ENCODE measurements at places on chromosomes 1 and 21.

DNA sequence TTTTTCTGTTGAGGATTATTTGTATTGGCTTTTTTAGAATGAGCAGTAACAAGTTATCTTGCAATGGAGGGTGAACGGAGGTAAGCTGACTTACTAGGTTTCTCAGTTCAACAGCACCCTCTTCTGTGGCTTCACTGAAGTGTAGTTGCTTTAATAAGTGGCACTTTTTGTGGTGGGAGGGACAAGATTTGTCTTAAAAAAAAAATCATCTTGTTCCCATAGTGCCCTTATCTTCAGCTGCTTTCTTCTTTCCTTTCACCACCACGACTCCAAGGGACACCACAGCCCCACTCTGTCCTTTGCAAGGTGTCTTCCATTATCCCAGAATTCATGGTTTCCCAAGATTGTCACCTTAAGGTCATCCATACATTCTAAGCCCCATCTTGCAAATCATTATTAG lies 92.9 kb downstream of the PIGK start:
- DNase-seq, result peak; percentile 69

GRCh38 chr21:42479582-42479981 lies 16.4 kb downstream of the RSPH1 start:
- DNase-seq, result no peak

- DNase-seq, result no peak
These were observed 58.1 kb downstream of the SERBP1 start for GRCh38 chr1:67372136-67372535.

GRCh38 chr1:201020721-201021629 lies 2.5 kb downstream of the KIF21B start:
- no peak for DNase-seq

DNA sequence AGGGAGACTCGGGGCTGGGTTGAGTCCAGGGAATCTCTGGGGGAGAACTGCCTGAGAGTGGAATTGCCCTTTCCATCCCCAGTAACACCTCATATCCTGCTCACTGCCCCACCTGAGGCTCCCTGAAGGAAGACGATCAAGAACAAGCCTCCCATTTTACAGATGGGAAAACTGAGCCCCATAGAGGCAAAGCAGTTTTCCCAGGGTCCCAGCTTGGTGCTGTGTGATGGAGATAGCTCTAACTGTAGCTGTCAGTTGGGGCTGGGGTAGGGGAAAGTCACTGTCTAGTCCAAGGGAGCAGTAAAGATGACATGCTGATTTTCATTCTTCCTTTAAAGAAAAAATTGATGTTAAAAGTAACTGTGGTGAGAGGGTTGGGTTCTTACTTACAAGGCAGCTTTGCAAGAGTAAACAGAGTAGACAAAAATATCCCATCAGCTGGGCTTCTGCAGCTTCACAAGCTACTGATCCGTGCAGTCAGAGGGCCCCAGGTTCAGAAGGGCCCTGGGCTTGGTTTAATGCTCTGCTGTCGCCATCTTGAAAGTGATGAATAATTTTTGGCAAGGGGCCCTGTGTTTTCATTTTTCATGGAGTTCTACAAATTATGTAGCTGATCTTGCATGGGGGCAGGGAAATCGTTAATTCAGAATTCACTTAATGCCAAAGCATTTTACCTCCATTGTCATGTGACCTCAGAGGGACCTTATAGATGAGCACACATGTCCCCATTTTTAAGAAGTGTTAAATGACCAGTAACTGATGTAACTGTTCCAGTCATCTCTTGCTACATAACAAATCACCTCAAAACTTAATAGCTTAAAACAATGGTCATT lies 17.6 kb upstream of the TNFRSF1B start:
- no peak for DNase-seq

GRCh38 chr1:85153149-85153891 lies 47.5 kb downstream of the SYDE2 start:
- DNase-seq, result no peak

DNA sequence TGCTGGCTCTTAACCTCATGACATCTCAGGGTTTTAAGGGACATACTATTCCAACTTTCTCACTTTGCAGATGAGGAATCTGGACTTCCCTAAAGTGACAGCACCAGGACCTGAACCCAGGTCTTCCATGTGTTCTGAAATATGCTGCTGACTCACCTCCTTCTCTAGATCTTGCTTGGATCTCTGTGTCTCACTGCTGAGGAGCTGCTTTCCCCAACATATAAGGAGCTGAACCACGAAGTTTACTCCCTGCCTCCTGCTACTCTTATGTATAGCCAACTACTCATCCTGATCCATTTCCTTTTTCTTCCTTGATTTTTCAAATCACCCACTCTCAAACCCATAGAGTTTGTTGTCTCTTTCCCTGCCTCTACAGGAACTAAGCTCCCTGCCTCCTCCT lies 38.2 kb downstream of the ALG14 start:
- DNase-seq, result no peak

DNA sequence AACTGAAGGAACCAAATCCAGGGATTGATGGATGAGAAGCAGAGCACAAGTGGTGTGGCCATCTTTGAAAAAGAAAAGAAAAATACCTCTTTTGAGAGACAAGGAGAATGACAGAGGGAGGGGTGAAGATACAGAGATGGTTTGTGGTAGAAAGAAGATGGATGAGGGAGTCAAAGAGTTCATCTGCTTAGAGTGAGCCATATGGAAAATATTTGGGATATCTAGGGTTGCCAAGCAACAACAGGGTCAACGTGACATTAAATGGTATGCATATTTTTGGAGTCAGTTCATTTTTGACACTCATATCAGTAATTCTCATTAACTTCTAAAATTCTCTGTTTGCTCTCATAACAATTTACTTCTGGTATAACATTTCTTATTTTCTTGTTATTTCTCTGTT lies 50.7 kb downstream of the MACF1 start:
- no peak for DNase-seq

GRCh38 chr1:119048624-119049404 lies 60.7 kb upstream of the TBX15 start:
- no peak for DNase-seq

DNA sequence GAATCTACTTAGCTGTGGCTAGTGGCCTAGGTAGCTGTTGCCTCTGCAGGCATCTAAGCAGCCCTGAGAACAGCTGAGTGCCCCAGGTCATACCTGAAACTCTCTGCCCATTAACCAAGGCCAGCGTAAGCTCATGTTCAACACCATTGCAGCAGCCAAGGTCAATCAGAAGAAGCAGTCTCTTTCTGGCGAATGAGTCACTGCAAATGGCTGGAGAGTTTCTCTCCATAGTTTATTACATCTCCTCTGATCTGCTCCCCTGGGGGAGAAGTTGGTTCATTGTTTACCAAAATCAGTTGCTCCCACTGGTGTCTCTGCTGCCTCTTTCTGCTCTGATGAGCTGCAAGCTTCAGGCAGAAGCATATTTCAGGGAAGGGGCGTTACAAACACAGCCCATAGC lies 6.9 kb upstream of the BCL9 start:
- no peak for DNase-seq

- DNase-seq, result no peak
These were observed 31.4 kb downstream of the CLSTN1 start for GRCh38 chr1:9792156-9793042.

DNA sequence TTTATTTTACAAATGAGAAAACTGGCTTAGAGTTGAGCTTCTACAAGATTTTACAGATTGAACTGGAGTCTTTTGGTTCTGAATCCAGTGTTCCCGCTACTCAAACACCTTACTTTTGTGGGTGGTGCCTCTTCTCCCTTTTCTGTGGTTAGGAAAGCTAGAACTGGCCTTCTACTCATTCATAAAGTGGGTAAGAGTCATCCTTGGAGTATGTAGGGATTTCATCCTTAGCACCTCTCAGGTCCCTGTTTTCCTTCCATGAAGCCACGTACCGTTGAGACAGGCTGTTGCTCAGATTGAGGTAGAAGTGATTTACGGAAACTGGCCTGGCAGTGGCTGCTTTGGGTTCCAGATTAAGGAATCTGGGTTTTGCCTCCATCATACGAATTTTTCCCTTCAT lies 35.8 kb downstream of the WNT4 start:
- DNase-seq, result no peak

- no peak for DNase-seq
These were observed 440.8 kb downstream of the NPHP4 start for GRCh38 chr1:5551274-5551975.

DNA sequence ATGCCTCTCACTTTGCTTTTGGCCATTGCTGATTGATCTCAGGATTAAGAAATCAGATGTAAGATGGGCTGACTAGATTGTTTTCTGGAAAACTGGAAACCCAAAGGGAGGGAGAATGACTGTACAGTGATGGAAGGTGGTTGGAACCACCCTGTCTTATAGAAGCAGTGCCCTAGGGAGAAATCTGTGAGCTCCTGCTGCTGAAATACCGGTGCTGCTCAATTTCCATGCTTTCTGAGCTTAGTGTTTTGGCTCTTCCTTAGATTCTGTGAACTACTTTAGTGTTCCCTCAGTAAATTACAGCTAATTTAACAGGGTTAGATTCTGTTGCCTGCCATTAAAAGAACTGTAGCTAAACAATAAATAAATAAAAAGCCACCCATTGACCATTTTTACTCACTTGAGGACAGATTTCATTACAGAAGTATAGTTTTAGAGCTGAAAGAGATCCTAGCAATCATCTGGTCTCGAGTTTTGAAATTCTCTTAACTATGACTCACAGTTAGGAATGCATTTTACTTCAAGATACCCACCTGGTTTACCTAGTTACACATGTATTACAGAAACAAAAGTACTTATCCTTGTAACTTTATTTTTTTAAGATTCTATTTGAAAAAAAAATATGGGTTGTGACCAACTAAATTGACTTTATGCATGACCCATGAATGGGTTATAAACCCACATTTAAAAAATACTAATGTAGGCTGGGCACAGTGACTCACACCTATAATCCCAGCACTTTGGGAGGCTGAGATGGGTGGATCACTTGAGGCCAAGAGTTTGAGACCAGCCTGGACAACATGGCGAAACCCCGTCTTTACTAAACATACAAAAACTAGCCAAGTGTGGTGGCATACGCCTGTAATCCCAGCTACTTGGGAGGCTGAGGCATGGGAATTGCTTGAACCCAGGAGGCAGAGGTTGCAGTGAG lies 33.2 kb downstream of the CAMSAP2 start:
- DNase-seq, result no peak

- no peak for DNase-seq
These were observed 231.9 kb downstream of the TOMM20 start for GRCh38 chr1:234896477-234897389.

GRCh38 chr1:160204526-160205241 lies 500 bp upstream of the PEA15 start:
- DNase-seq, result no peak

All from brain microvascular endothelial cell (primary cell).